Skin of body (tissue), 3 donors: ENCODE measurements at places on chromosomes 3 and 15.

- DNase-seq: no peak
Measured at GRCh38 chr3:195221015-195221853, 49.7 kb downstream of the XXYLT1 start.

DNA sequence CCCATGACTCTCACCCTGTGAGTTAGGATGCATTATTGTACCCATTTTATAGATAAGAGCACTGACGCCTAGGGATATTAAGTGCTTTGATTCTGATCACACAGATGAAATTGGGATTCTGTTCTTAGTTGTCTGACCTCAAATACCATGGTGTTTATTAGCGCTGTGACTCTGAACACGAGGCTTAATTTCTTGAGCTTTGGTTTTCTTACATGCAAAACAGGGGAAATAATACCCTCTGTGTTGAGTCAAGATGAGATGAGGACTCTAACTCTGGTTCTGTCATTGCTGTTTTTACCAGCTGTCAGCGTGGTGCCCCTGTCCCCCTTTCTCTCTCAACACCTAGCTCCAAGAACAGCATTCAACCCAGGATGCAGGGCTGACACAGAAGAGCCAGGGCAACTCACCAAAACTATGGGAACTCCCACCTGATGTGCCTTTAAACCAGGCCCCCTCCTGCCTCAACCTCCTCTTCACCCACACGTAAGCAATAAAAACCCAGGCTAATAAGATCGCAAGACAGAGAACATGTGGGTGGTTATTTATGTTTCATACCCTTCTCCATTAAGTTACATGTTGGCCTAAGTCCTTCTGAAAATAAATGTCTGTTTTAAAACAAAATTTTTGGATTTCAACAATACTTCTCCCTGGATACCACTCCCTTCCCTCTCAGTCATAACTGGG lies 100.1 kb upstream of the SPATA12 start:
- no peak for DNase-seq

- no peak for DNase-seq
Measured at GRCh38 chr3:110902453-110903085, 169.0 kb upstream of the NECTIN3 start.

DNA sequence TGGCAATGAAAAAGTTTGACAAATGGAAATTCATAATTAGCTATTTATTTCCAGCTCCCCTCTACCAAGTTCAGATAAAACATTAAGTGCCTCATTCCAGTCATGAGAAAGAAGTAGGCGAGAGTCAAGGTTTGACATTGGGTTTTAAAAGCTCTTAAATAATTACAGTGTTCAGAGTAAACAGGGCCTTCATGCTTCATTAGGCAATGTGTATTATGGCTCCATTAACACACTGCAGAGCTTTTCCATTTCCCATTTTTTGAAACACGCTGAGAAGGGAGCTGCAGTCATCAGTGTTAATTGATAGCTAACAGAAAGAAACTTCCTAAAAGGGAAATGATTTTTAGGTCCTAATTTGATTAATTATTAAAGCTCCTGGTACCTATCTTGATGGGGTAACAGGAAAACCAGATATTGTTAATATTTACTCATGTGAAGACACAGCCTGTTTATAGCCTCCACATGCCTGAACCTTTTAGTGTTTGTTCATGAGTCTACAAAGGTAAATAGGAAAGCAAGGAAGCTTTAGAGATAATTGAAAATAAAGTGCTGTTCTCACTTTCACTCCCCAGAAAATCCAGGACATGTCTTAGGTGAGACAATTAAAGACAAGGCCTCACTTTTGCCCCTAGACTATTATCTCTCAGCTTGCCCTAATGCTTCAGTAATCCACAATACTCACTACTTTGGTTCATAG lies 28.7 kb downstream of the SST start:
- no peak for DNase-seq

DNA sequence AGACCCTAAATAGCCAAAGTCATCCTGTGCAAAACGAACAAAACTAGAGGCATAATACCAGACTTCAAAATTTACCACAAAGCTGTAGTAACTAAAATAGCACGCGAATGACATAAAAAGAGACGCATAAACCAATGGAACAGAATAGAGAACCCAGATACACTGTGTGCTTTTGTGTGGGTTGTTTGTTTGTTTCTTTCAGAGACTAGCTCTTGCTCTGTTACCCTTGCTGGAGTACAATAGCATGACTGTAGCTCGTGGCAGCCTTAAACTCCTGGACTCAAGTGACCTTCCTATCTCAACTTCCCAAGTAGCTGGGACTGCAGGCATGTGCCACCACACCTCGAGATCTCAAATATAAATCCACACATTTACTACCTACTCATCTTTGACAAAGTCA lies 1314.6 kb upstream of the GBE1 start:
- DNase-seq: no peak

GRCh38 chr3:58079773-58080172 lies 71.6 kb downstream of the FLNB start:
- no peak for DNase-seq

GRCh38 chr15:59388670-59389069 lies 16.0 kb upstream of the MYO1E start:
- no peak for DNase-seq

- DNase-seq: no peak
Measured at GRCh38 chr3:168472783-168473182, 377.1 kb upstream of the GOLIM4 start.

DNA sequence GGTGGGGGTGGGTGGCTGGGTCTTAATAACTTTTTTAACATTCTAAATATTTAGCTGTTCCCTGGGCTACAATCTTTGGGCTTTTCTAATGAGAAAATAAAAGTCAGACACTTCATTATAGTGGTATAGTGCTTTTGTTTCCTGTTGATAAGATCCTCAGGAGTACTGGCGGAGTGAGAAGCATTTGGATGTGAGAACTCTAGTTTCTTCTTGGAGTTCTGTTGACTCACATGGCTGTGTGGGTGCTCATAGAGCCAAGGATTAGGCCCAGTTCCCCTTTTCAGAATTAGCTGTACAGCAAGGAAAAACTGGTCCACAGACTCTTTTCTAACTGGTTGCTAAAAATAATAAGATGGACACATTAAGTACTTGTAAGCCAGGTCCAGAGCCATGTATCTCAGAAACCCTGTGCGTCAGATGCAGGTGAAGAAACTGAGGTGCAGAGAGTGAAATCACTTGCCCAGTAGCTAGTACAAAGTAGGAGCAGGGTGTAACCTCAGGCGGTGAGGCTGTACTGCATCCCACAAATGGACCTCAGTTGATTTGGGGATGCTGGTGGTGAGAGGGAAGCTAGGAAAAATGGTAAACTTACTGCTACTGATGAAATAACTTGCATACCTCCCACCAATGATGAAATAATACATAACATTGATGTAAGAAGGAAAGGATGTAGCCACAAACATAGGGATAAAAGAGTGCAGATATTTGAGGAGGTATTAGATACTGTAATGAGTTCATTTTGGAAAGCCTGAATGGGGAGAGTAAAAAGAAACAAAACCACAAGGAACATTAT lies 2.3 kb downstream of the ITPR1 start:
- no peak for DNase-seq

DNA sequence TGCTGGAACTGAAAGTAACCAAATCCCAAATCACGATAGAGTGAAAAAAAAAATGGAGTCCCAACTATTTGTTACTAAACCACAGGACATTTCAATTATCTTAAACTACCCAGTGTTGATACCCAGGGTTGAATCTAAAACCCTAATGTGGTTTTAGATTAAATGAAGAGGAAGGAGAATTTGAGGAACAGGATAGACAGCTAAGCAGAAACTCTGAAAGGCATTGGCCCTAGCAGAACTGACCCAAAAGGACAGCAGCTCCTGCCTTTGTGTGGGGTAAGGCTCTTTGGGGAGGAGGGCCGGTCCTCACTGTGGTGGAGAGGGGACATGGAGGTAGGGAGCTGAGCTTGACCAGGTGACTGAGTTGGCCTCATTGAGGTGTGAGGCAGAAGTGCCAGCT lies 30.7 kb upstream of the SNRK start:
- no peak for DNase-seq

DNA sequence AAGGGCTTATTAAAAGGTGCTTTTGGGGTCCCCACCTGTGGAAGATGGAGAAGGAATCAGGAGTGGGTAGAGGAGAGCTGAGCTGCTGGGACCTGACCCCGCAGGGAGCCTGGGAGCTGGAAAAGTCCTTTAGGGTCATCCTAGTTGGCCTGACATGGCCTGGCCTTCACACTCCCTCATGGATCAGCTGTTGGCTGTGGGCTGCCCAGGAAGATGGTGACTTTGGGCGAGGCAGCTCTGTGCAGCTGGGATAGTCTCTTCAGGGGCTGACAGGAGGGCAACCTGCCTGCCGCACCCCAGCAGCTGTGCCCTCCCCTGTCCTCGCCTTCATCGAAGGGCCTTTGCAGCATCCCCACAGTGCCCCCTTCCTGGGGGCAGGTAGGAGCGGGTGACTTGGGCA lies 6.6 kb downstream of the LIMD1 start:
- DNase-seq: no peak

- DNase-seq: no peak
Measured at GRCh38 chr3:61822588-61822987, 261.2 kb downstream of the PTPRG start.

DNA sequence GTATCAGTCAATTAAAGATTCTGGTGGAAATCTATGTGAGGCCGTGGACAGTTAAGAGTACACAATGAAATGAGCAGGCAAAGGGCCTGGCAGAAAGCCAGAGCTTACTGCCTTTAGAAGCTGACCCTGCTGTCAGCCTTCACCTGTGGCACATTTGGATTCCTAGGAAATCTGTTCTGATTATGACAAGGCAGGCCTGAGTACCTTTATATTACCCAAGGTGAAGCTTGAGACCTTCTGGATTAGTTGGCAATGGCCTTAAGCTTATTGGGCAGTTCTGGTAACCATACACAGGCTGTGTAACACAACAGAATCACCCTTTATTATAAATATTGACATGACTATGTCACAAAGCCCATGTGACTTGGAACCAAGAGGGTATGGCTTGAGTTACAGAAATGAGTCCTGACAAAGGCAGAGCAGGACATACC lies 43.2 kb downstream of the NBEAL2 start:
- DNase-seq: no peak

GRCh38 chr15:72535911-72536310 lies 61.8 kb downstream of the ARIH1 start:
- peak; percentile 39 for DNase-seq

- no peak for DNase-seq
Measured at GRCh38 chr15:72161361-72162132, 36.0 kb downstream of the GRAMD2A start.

DNA sequence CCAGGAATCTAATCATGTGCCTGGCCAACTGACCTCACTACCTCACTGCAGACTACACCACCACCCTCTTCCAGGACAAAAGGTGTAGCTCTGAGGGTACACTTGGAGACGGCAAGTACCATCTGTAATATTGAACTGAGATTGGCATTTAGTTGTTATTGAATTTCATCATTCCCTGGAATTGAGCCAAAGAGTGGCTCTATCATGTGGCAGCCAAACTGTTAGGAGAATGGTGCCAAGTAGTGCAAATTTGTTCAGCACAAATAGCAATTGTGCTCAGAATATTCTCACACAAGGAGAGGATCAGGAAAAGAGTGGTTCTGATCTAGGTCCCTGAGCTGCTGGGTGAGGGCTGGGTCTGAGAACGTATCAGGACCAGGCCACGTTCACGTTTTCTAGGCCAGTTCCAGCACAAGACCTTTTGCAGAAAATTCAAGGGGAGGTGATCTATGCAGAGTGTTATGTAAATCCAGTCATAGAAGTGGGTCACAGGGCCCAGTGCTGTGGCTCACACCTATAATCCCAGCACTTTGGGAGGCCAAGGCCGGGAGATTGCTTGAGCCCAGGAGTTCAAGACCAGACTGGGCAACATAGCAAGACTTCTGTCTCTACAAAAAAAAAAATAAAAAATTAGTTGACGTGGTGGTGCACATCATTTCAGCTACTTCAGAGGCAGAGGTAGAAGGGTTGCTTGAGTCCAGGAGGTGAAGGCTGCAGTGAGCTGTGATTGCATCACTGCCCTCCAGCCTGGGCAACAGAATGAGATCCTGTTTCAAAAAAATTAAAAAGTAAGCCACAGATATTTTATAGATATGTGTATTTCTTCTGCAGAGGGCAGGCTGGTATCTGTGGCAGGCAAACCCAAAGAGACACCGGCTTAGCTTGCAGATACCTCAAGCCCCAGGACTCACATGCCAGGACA lies 31.9 kb upstream of the CFAP161 start:
- no peak for DNase-seq

- no peak for DNase-seq
Measured at GRCh38 chr3:157065201-157065600, 94.7 kb downstream of the CCNL1 start.

- DNase-seq: no peak
Measured at GRCh38 chr15:81097890-81098280, 36.2 kb upstream of the CFAP161 start.

DNA sequence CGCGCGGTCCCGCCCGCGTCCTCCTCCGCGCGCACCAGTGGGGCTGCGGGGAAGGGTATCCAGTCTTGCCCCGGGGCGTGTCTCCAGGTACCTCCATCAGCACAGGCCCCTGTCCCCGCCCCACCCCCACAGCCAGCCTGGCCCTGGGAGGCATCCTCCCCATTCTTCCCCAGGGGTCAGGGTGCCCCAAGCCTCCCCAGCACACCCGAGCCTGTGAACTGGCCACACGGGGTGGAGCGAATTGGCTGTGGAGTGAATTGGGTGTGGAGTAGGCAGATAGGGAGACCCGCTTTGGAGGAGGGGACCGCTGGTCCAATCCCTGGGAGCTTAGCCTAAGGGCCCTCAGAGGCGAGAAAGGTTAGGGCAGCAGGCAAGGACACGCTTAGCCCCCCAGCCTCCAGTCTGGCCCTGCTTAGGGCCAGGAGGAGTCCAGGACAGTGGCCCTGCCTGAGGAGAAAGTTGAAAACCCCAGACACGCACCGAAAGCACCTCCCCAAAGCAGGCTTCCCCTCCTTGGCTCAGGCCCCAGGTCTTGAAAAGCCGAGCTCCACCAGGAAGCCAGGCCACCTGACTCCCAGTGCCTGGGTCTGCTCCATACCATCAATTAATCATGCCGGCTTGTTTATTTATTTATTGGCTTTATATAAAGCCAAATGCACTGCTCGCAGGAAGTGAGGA lies 107.7 kb upstream of the SLC6A11 start:
- no peak for DNase-seq

DNA sequence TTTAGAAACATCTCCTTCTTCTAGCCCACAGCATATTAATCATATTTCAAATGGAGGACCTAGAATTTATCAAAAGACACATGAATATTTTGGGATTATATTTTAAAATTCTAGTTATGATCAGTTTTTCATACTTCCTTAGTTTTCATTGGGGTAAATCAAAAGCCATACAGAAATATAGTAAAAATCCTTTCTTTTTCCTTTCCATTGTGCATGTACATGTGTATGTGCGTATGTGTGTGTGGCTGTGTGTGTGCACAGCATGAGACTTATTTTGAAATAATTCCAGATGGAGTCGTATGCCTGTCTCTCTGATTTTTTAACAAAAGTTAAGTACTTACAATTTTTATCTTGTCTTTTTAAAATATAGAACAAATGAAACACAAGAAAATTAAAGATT lies 94.5 kb downstream of the ARPP21 start:
- DNase-seq: no peak

DNA sequence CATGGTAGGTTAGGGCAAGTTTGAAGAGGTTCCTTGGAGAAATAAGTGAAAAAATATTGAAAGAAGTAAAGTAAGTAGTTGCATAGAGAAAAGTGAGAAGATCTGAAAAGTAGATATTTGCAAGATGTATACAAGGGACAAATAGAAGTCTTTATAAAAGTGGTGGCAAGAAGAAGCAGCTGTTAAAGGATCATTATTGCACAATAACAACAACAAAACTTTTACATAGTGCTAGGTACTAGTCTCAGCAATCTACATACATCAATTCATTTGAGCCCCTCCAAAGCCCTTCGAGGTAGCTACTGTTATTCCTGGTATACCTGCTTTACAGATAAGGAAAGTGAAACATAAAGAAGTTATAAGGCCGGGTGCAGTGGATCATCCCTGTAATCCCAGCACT lies 239.6 kb downstream of the MEIS2 start:
- no peak for DNase-seq
